Inflammatory macrophage treated with lipopolysaccharide for 4 hours (primary cell): ENCODE measurements at places on chromosomes 4 and X.

GRCh38 chr4:184932343-184932742 is 85.9 kb upstream of the HELT start:
- no peak for DNase-seq

GRCh38 chr4:123340381-123340701 is 56.3 kb upstream of the SPRY1 start:
- peak; percentile 84 for DNase-seq

DNA sequence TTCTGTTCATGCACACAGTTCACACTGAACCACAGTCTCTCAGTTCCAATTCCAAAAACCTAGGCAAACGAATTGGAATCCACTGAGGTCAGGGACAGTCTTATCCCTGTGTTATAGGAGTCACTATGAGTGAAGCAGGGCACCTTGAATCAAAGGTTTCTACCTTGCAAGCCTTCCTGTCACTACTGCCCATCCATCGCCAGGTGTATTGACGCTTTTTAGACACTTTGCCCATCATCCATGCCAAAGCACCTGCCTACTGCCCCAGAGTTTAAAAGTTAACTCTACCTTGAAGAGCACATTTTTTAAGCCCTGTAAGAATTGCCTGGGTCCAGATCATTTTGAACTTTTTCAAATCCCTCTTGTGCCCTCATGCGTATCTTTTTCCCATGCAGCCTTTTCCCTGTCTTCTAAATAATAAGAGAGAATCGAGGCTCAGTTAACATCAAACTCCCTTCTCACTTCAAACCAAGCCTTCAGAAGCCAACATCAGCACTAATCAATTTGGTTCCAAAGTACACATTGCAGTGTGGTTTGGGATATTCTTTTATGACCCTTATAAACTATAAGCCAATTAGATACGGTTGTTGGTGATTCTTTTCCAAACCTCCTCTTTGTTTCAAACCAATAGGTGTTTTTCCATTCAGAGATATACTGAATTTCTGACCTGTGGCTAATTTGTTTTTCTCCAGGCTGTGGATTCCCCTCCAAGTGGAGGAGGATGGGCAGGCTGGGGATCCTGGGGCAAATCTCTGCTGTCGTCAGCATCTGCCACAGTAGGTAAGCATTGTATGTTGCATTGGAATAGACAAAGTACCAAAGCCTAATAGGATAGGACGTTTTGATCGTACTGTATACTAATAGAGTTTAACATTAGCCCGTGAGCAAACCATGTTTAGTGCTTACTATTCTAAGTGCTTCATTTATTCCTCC is 23.7 kb downstream of the FAM114A1 start:
- DNase-seq: no peak

GRCh38 chr4:149910177-149910576 is 94.5 kb upstream of the IQCM start:
- no peak for DNase-seq

DNA sequence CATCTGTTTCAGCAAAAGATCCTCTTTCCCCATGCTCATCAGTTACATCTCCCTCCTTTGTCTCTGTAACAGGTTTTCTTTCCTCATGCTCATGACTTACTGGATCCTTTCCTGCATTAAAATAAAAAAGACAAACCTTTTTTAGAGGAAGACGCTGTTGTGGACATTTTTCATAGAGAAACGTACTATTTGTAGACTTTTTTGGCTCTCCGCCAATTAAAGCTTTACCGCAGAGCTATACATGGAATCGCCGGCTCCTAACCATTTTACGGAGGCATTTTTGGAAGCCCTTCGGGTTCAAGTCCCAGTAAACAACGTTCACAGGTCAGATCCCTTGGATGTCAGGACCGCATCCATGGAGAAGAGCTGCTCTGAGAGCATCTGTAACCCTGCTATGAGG is 1.3 kb downstream of the FAM9C start:
- no peak for DNase-seq

DNA sequence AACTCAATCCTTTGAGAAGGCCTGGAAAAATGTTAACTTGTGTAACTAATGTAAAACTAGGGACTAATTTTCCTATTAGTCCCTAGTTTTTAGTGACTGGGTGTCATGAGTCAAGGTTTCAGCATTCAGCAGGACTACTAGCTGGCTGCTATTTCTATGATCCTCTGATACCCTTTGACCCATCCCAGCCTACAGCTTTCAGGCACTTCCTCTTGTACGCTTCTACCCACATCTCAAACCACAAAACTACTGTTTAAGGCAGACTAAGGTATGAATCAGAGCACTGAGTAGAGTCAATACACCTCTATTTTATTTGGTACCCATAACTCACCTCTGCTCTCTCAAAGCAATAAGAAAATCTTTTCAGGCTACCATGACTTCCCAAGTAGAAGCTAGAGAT is 809.6 kb downstream of the PDHA2 start:
- no peak for DNase-seq

GRCh38 chrX:55754861-55755294 is 37.3 kb downstream of the RRAGB start:
- DNase-seq: no peak

DNA sequence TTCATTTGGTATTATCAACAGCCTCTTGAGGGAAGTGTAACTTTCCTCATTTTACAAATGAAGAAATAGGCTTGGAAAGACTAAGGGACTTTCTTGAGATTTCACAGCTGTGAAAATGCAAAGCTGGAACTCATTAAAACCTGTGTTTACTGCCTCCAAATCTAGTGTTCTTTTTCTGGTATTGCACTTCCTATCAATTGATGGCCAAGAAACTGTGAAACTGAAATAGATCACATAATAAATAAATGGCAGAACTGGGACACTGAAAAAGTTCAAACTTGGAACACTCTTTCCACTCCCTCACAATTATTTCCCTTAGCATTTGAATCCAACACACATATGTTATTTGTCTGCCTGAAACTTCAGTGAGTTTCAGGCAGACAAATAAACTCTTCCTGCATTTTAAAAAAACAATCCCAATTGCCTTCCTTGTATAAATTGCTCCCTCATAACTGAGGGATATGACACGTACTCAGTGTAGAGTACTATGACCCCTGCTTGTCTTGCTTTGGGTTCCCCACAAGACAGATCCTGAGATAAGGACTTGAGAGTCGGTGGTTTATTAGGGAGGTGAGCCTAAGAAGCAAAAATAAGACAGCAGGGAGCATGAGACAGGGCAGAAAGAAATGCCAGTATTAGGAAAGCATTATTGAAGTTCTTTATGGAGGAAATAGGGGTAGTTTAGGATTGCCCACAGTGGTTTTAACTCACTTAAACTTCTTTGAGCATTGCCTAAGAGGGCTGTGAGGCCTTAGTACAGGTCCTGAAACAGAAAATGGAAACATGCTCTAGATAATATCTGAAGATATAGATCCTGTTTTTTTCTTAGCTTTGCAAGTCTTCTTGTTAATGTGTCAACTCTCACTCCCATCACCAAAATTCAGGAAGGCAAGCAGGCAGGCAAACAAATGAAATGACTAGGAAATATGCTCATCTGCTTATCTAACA is 33.9 kb downstream of the RTL3 start:
- DNase-seq: peak; percentile 27
